ENCODE measurements at places on chromosomes 16 and 17.

DNA sequence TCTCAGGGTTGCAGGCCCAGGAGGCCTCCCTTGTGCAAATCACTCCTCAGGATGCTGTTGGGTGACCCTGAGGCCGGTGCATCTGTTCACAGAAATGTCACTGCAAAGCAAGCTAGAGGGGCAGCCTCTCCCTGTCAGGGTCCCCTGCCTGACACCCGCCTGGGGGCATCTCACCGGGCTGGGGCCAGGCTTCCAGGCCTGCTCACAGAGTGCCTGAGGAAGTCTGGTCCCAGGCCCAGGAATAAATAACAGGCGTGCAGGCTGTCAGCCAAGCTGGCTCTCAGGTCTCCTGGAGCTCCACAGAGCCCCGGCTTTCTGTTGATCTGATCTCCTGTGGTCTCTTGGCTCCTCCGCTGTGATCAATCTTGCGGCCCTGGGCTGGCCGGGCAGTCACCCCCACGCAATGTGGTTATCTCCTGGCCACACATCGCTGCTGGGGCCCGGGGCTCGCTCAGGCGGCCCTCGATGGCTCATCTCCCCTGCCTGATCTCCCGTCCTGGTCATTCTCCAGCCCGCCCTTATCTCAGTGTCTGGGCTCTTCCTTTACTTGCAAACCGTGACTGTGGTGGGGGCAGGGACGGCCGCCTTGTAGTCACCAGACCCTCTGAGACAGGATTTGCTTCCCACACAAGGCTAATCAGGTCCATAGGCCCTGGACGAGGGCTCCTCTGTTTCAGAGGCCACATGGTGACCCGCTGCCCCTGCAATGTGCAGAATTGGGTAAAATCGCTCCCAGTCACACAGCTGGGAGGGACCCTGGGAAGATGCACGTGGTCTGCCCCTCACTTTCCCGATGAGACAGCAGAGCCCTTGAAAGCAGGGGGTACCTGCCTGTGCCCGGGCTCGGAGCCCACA is 231.2 kb upstream of the GSE1 start:
- DNase-seq: no peak

GRCh38 chr16:7316281-7316888 is 16.3 kb upstream of the RBFOX1 start:
- no peak for DNase-seq

DNA sequence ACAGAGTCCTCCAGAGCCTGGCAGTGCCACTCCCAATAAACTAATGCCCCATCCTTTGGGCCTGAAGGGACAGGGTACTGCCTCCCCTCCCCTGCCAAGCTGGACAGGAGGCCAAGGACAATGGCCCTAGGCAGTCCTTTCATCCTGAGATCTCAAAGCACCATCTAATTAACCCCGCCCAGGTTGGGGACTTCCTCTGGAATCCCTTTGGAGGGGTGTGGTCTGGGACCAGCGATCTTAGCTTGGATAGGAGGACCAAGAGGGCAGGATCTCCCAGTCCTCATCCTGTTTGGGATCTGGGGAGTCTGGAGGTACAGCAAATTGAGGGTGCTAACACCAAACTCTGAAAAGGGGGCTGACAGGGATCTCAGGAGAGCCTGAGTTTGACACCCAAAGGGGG is 18.2 kb upstream of the SP6 start:
- no peak for DNase-seq

DNA sequence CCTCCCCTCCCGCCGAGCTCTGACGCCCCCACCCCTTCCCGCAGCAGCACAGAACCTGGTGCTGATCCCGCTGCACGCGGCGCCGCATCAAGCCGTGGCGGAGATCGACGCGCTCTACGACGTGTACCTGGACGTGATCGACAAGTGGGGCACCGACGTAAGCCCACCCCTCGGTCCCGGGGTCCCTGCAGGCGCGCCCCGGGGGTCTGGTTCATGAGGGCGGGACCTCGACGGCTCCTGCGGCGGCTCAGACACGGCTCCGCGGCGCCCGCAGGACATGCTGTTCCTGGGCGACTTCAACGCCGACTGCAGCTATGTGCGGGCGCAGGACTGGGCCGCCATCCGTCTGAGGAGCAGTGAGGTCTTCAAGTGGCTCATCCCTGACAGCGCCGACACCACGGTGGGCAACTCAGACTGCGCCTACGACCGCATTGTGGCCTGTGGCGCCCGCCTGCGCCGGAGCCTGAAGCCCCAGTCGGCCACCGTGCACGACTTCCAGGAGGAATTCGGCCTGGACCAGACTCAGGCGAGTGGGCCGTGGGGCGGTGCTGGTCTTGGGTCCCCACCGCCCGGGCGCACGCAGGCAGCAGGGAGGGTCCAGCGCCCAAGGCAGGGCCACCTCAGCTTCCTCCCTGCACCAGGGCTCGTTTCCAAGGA is 1.4 kb downstream of the DNASE1L2 start:
- no peak for DNase-seq

GRCh38 chr17:47605011-47605410 is 44.7 kb upstream of the KPNB1 start:
- peak; percentile 23 for DNase-seq

DNA sequence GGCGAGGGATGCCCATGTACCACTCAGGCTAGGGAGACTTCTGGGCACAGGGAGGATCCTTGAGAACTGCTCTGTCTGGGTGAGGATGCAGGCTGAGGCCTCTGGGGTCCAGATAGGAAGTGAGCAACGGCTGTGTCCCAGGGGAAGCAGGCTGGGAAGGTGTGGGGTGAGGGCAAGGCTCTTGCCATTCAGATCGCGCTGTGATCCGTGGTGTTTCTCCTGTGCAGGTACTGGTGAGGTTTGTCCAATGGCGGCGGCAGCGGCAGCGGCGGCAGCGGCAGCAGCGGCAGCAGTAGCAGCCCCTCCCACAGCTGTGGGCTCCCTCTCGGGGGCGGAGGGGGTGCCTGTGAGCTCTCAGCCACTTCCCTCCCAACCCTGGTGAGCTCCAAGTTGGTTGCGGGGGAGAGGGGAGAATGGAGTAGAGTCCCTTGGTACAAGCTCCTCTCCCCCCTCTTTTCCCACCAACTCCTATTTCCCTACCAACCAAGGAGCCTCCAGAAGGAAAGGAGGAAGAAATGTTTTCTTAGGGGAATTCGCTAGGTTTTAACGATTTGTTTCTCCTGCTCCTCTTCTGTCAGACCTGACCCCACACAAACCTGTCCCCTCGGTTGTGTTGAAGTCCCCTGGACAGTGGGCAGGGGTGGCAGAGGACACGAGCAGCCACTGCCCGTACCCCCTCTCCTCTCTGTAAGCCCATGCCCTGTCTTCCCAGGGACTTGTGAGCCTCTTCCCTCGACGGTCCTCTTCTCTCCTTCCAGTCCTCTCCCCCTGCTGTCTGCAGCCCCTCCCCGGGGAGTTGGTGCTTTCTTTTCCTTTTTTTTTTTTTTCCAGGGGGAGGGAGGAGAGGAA is 1.9 kb upstream of the PRRT2 start:
- DNase-seq: no peak

DNA sequence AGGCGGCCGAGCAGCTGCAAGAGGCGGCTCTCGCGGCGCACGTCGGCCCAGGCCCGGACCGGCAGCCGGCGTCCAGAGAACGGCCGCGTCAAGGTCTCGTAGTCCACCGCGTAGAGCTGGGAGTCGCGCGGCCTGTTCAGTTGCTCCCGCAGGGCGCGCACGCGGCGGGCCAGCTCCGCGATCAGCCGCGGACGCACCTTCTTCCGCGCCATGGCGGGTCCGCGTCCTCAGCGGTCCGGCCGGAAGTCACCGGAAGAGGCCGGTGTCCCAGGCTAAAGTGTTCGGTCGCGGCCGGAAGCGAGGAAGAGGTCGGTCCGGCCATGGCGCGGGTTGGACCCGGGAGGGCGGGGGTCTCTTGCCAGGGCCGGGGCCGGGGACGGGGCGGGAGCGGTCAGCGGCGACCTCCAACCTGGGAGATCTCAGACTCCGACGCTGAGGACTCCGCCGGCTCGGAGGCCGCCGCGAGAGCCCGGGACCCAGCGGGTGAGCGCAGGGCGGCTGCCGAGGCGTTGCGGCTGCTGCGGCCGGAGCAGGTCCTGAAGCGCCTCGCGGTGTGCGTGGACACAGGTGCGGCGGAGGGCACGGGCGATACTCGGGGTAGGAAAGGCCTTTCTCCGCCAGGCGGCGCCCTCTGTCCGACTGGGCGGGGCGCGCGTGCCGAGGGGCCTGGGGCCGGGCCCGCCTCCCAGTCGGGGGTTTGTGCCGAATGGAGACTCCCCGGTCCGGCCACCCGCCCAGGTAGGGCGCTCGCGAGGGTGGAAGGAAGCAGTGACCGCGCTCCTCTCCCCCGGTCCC is at the start of gene MRPS34:
Gene MRPS34, minus strand, starts transcription at position 227 of the 795 bp plus-strand sequence. Its CDS starts 15 bp downstream, at position 212.
- DNase-seq: no peak

DNA sequence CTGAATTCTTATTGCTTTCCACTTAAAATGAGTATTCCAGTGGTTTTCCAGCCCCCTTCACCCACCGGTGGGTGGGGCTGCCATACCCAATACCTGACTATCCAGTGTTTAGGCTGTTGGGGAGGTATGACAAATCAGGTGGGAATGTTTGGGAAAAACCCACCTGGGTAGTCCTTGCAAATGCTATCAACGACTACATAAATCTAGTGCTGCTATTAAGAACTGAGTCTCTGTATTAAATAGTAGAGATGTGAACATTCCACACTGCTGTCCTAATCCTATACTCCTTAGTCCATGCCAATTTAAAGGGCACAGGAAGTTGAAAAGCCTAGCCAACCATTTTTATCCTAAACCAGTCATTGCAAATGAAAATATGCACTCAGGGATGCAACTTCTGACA is 126.6 kb downstream of the AXIN2 start:
- DNase-seq: no peak

GRCh38 chr16:291539-291938 is 8.6 kb downstream of the PDIA2 start:
- DNase-seq: no peak

- no peak for DNase-seq
Observed at GRCh38 chr16:86127366-86127765, 228.4 kb downstream of the IRF8 start.

GRCh38 chr16:80554033-80554432 is 13.2 kb downstream of the DYNLRB2 start:
- DNase-seq: no peak

DNA sequence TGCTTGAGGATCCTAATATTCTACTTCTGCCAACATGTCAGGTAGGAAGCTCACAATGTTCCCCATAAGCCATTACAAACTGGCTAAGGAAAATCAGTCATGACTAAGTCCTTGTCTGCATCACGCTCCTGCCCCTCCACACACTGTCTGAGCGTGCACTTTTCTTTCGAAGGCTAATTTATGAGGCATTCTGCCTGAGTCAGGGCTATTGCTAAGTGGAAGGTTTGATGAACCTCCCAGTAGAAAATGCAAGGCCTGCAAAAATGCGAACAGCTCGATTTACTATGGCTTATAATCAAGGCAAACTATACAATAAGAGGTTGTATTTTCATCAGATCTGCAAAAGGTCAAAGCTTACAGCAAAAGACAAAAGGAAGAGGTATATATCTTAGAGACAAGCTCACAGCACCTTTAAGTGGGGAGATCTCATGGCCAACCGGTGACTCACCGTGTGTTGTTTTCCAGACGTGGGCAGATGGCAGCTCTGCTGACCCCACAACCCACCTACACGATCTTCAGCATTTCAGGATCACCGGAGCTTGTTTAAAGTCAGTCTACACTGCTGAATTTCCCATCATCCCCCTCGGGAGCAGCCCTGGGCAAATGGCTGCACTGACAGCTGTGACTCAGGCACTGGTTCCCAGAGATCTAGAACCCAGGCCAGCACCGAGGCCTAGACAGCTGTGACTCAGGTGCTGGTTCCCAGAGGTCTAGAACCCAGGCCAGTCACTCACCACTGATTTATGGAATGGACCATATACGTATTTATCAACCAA is 26.1 kb downstream of the MEAK7 start:
- DNase-seq: no peak

DNA sequence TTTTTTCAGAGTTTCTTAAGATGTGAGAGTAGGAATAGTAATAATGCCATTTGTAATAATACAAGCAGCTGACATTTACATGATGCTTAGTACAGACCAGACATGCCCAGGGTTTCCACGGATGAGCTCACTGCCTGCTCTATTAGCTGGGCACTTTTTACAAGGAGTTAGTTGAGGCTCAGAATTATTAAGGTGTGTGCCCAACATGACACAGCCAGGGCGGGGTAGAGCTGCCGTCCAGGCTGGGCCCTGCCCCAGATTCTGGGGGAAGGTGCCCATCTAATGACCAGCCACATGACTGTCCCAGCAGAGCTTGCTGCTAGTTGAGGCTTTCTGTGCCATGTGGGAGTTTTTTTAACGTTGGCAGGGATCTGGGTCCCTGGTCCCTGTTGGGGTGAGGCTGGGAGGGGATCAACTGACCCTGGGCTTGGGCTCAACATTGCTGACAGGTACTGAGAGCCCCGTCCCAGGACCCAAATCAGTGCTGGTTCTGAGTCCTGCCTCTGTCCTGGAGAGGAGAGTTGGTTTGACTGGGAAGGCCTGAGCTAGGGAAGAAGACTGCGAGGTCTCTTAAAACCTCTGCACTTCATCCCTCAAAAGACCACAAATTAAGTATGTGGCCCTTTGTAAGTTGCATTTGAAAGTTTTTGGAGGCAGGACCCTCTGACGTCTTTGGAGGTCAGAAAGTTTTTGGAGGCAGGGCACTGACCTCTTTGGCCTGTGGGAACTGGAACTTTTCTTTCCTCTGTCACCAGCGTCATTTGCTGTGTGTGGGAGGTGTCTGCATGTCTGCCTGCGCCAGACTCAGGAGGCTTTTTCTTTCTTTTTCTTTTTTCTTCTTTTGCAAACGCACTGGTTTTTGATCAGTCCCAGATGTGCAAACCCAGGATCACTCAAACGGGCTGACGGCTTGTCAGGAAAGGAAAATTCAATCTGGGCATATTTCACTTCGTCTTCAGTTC is 2.2 kb downstream of the CRISPLD2 start:
- no peak for DNase-seq

DNA sequence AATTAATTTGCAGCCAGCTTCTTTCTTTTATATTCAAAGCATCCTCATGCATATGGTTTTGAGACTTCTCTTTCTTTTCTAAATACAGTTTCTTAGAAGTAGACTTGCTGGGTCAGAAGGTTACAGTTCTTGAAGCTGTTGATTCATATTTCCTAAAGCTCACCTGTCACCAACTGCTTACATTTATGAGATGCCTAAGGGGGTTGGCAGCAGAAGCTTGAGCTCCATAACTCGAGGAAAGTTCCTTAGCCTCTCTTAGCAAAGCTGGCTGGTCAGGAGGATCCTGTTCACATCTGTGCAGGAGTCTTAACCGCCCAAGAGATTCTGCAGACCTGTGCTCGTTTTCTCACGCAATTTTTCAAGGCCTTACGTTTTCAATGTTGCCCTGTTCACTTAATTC is 218.8 kb downstream of the SNX29 start:
- DNase-seq: no peak
